AG04449 (cell line): ENCODE measurements at places on chromosomes 1 and 21.

GRCh38 chr1:14810595-14811361 lies 212.3 kb downstream of the KAZN start:
- DNase-seq = no peak

GRCh38 chr1:1623631-1624442 lies 8.1 kb upstream of the MMP23B start:
- DNase-seq = no peak

- DNase-seq = no peak
These were observed 642 bp upstream of the CREG1 start for GRCh38 chr1:167554028-167554779.

GRCh38 chr21:38925478-38925877 lies 119.7 kb downstream of the ETS2 start:
- DNase-seq = no peak

- DNase-seq = peak; percentile 40
These were observed 15.0 kb upstream of the H3-3A start for GRCh38 chr1:226047495-226047894.

DNA sequence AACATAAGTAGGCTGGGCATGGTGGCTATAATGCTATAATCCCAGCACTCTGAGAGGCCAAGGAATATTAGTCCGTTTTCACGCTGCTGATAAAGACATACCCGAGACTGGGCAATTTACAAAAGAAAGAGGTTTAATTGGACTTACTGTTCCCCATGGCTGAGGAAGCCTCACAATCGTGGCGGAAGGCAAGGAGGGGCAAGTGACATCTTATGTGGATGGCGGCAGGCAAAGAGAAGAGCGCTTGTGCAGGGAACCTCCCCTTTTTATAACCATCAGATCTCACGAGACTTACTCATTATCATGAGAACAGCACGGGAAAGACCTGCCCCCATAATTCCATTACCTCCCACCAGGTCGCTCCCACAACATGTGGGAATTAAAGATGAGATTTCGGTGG lies 28.5 kb downstream of the PTGFRN start:
- no peak for DNase-seq
